CD8-positive, alpha-beta memory T cell (primary cell): ENCODE measurements at places on chromosomes 6 and 20. TPM values are rescaled to one million over a fixed set of nuclear protein-coding genes. Genes with fewer than 3 reads are reported as not detected.

DNA sequence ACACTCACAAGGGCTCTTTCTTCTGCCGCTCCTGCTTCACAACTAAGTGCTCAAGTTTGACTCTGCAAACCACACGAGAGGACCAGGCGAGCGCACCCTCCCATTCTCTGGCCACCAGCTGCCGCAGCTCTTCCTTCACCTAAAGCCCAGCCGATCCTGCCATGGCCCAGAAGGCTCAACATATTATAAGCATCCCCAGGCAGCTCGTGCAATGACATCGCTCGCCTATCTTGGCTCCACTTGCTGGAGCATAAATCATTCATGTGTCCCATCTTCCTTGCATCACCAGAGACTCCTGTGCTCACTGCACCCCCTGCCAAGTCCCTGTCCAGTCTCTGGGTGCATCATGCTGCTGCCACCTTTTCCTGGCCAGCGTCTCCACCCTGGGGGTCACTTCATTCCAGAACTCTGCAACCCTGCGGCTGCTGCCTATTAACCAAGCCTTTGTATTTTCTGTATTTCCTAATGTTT is 59.0 kb downstream of the PSMG4 start:
- no peak for DNase-seq

TMEM200A gene
- 1.4 TPM for total RNA-seq

- no peak for DNase-seq
Measured at GRCh38 chr6:40436685-40437604, 150.2 kb downstream of the LRFN2 start.

PI16 gene
- 0.37 TPM for total RNA-seq

DNA sequence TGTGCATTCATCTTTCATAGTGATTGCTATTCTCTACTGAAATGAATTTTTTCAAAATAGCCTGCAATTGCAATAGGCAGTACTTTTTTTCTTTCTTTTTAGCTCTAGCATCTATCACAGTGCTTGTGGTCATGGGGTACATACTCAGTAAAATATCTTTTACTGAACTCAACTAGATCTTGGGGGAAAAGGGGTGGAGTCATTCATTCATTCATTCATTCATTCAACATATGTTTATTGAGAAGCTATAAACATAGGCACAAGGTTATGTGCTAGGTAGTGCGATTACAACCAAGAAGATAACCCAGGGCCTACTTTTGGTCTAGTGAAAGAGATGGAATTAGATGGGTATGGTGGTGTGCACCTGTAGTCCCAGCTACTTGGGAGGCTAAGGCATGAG is 1.4 kb upstream of the CDKAL1 start:
- DNase-seq = no peak

FERMT1 gene
- 0.26 TPM for total RNA-seq

NELFE gene
- 90.6 TPM for total RNA-seq

GRCh38 chr6:27672113-27672799 is 199.4 kb upstream of the ZNF184 start:
- DNase-seq = no peak

- no peak for DNase-seq
Measured at GRCh38 chr20:41428285-41428684, 61.7 kb upstream of the EMILIN3 start.

- DNase-seq = no peak
Measured at GRCh38 chr6:35292494-35292893, 5.1 kb upstream of the DEF6 start.

SLC24A3 gene
- total RNA-seq = not detected

- no peak for DNase-seq
Measured at GRCh38 chr20:19671374-19671773, 86.7 kb upstream of the RIN2 start.

DNA sequence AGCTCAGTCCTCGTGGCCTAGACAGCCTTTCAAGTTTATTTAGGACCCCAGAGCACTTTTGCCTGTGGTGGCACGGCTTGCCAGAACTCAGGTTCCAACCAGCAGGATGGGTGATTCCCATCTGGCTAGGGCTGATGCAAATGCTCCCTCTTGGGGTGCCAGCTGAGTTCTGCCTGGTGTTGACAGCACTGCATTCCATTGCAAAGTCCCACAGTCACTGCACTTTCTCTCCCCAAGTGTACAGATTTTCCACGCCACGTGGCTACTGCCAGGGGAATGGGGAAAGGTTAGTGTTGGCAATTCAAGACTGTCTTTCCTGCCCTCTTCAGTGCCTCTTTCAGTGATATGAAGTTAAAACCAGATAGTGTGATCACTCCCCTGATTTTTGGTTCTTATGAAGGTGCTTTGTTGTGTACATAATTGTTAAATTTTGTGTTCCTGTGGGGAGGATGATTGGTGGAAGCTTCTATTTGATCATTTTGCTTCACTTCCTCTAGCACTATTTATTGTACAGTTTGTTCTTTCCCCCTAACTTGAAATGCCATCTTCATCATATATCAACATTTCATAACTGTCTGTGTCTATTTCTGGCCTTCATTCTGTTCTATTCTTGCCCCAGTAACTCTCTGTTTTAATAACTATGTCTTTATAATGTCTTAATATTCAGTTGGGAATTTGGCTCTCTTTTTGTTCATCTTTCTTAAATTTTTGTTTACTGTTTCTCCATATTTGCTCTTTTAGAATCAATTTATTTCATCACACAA is 86.2 kb downstream of the CFAP61 start:
- DNase-seq = no peak

DNA sequence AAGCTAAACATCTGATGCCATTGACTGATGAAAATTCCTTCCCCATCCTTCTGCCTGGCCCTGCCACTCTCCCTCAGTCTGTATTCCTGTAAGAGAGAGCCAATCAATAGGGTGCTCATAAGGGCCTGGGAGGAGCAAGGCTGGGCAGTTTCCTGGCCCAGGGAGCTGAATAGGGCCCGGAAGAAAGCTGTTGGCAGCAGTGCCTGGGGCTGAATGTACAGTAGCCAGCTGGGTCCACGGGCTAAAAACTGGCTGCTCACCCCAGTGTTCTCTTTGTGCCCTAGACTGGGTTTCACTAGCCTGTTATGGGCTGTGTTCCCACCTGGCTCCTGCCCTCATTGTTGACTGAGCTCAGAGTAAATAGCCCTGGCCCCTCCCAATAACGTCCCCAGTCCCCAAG is 1.7 kb upstream of the WFDC2 start:
- DNase-seq = no peak

DNA sequence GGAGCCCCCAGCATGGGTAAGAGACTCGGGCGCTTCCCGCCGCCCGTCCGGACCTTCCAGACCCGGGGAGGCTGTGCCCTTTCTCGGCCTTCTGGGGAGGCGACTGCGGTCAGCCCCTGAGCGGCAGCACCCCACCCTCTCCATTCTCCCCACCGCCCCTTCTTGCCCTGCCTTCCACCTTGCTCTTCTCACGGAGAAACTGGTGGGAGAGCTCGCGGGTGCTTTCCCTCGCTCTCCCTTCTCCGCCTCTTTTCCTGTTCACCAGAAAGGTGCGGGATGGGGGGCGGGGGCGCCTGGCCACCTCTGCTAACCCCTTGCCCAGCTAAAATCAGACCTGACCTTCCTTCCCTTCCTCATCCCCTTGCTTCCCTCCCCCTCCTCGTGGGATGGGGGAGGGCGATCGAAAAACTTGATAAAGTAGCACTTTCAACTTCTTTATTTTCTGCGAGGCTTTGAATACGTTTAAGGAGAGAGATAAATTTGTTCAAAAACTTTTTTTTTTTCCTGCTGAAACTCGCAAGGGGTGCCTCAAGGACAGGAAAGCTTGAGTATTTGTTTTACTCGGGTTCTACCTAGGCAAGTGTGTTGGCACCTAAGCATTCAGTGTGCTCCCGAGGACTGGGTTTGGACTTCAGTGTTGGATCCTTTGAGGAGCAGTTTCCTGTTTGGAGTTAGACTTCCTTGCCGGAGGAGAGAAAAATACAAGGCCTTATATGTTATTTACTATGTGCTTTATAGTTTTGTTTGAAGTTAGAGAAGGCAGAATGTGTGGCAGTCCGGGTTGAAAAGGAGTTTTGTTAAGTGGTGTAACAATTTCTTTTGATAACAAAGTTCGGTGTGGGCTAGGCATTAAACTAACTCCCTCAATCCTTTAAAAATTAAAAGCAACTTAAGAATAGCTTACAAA is 897 bp downstream of the CD2AP start:
- no peak for DNase-seq

DNA sequence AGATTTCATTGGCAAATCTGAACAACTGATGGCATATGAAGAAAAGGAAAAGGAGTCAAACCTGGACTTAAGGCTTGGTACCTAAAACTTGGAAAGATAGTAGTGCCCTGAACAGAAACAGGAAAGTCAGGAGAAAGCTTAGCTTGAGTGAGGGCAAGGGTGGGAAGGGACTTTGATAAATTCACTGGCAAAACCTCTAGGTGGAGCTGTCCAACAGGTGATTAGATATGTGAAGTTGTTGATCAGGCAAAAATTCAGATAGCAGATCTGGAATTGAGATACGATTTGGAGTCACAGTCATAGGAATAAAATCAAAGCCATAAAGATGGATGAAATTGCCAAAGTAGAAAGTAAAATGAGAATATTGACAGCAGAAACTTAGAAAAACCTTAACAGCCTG is 16.1 kb upstream of the ZNF292 start:
- DNase-seq = peak; percentile 60

SIRPD gene
- not detected for total RNA-seq
